Cerebellar cortex (tissue), 1 donor: ENCODE measurements at places on chromosomes 7 and 10.
A peak's percentile ranks its signal among the peaks of the same experiment; 100 is the strongest.

- DNase-seq: no peak
Measured at GRCh38 chr10:131193923-131194322, 117.6 kb downstream of the TCERG1L start.

GRCh38 chr10:74058658-74059057 is 60.7 kb downstream of the VCL start:
- peak; percentile 69 for DNase-seq

DNA sequence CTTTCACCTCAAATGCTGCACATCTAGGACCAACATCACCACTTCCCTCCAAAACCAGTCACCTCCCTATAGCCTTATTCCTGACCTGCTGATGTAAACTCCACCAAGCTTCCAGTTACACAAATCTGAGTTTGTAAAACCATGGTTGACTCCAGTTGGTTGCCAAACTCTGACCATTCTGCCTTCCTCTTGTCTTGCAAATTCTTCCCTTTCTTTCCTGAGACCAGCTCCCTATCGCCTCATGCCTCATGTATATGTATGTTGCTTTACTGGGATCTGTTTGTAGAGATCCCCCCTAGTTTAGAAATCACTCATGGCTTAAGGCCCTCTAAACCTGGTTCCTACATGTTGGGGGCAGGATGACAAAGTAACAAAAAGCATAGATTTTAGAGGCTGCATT is 31.3 kb downstream of the PAX2 start:
- no peak for DNase-seq

- no peak for DNase-seq
Measured at GRCh38 chr7:64099656-64100531, 54.7 kb downstream of the ZNF727 start.
